SK-N-SH treated with all-trans-retinoic acid at 6 μM for 48 hours (cell line): ENCODE measurements at places on chromosomes 16 and 17.

- ATAC-seq, result no peak
These were observed 11.6 kb downstream of the ST6GALNAC1 start for GRCh38 chr17:76631821-76632565.

DNA sequence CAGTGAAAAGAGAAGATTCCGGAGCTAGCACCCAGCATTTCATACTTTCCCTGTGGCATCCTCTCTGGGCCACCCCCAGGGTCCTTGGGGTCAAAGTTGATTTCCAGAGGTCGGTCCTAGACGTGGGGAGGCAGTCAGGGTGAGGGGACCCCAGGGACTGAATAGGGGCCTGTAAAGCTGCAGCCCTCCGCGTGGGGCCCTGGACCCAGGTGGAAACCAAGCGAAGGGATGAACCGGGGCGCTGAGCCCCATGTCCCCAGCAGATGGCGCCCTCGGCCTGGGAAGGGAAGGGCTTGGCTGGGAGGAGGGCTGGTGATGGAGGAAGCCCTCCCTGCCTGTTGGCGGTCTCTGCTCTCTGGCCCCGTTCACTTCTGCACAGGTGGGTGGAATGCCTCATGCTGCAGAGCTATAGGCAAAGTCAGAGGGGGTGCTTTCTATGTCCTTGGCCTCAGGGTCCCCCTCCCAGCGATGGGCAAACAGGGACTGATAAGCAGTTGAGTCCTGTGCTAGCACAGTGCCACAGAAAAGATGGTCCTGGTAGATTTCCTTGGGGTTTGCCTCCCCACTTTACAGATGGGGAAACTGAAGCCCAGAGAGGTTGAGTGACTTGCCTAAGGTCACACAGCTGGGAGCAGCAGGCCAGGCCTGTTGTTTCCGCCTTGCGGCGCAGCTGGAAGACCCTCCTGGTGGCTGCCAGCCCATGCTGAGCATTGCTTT lies 163.4 kb upstream of the CIBAR2 start:
- ATAC-seq, result peak; percentile 94

DNA sequence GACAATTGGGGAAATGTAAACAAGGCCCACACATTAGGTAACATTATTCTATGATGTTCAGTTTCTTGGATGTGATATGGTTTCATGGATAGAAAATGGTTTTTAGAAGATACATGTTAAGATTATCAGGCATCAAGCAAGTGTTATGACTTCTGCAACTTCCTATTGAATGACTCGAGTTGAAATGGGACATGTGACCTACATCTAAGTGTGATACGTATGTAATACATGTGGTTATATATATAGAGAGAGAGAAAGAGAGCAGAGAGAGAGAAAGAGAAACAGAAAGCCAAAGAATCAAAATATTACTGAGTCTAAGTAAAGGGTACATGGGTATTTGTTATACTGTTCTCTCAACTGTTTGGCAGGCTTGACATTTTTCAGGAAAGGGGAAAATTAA lies 1.7 kb downstream of the TMEM170A start:
- ATAC-seq, result no peak

DNA sequence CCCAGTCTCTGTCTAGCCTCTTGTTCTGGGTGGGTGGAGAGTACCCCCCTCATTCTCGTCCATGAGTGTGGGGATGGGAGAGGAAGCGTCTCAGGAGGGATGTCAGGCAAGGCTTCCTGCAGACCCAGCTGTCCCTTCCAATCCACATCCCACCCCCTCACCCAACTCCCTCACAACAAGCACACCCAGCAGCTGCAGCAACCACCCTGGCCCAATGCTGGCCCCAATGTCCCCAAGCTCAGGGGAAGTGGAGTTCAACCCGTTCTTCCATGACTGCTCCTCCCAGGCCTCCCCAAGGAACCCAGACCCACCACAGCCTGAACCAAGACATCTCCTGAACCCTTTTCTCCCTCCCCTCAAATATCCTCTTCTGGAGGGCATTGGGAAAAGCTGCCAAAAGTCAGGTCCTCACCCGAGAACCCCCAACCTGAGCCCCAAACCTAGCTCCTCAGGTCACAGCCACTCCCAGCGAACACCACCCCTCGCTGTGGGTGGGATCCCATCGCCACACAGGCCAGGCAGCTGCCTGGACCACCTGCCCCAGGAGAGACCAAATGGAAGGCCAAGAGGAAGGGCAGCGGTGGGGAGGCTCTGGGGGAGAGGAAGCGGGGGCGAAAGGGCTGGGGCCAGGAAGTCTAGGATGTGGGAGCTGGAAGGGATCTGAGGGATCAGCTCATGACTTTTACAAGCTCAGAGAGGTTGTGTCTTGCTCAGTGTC lies 47.6 kb downstream of the FZD2 start:
- no peak for ATAC-seq

- no peak for ATAC-seq
These were observed 11.5 kb downstream of the MPRIP start for GRCh38 chr17:17053446-17054379.
